ENCODE measurements at places on chromosomes 2 and 18.

DNA sequence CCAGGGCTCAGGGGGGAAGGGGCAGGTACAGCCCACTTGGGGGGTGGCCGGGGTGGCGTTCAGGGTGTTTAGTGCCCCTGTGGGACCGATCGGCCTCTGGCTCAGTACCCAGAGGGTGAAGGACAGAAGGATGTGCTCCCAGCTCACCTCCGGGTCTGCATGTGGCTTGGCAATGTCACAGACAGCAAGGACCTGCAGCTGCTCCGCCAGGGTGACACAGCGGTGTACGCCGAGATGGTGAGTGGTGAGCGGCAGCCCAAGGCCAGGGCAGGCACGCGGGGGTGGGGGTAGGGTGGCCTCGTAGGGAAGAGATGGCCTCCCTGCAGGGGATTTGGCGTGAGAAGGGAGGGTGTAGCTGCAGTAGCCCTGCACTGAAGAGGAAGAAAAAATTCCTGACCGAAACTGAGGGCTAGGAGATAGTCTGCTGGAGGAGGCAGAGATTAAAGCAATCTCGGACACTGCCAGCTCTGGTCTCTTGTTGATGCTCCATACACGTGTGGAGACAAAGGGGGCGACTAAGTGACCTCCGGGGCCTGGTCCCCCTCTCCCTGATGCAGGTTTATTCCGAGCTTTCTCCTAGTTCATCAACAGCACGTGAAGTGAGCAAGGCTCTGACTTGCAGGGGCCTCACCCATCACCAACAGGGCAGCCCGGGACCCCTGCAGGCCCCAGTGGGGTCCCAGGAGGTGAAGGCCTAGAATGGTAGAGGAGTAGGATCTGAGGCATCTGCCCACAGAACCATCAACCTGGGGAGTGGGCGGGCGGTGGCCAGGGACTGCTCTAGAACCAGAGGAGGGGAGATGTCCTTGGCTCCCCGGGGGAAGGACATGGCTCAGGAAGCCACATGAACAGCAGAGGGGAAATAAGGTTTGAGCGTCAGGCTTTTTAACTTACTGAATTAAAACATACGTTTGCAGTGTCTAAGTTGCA is 45.4 kb downstream of the FER1L5 start:
- DNase-seq = no peak

DNA sequence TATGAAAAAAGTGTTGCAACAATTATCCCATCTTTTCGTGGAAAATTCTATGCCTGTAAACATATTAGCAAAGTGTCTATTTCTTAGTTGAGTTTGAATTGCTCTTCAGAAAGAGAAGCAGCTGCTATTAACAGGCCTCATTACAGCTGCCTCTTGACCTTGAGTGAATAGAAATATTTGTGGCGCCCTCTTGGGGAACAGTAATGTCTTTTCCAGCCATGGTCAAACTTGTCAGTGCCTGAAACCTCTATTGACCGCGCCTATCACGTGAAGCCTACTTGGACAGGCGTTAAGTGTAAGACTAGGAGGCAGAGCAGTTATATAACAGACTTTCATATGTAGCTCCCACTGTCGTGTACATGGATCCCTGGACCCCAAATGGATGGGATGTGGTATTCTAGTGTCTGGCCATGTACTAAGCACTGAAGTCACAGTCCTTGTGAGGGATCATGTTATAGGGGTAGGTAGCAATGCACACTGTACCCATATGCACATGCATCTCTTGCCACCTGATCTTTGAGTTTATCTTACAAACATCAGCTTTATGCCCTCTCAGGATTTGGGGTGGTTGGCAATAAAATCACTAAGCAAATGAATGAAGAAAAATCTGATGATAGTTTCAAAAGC is 245.0 kb downstream of the PTGR3 start:
- no peak for DNase-seq

DNA sequence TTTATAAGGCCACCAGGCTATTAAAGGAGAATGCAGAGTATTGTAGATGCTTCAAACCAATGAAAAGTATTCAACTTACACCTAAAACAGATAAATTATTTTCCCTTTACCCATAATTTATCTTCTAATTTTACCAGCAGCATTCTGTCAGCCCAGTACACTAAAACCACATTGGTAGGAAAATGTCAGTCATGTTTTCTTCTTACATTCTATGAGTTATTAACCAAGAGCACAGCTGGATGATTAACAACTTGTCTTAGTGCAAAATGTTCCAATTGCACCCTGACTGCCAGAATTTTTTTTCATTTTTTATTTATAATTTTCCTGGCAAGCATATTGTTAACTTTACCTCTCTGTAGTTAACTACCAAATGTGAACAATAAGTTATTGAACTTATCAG is 79.0 kb upstream of the WDR75 start:
- no peak for DNase-seq

- no peak for DNase-seq
Observed at GRCh38 chr2:201040867-201041628, 30.4 kb downstream of the HYCC2 start.

GRCh38 chr2:124250433-124250832 is 225.3 kb downstream of the CNTNAP5 start:
- DNase-seq = no peak

DNA sequence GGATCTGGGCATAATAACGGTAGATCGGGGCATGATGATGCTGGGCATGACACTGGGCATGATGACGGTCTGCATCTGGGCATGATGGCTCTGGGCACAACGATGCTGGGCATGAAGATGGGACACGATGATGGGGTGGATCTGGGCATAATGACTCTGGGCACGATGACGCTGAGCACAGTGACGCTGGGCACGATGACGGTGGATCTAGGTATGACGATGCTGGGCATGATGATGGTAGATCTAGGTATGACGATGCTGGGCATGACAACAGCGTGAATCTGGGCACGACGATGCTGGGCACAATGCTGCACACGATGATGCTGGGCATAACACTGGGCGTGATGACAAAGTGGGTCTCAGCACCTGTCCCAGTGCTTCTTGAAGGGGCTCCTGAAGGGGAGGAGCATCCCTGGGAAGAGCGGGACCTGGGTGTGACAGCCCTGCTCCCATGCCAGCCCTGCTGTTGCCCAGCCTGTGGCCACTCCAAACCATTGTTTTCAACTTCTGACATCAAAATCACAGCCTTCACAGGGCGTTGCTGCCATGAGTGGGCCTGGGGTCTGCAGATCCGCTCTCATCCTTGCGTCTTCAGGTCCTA is 30.4 kb upstream of the ALLC start:
- DNase-seq = no peak

- no peak for DNase-seq
Observed at GRCh38 chr2:72077702-72078169, 69.9 kb downstream of the CYP26B1 start.

GRCh38 chr2:164567335-164567989 is 53.8 kb downstream of the GRB14 start:
- no peak for DNase-seq

DNA sequence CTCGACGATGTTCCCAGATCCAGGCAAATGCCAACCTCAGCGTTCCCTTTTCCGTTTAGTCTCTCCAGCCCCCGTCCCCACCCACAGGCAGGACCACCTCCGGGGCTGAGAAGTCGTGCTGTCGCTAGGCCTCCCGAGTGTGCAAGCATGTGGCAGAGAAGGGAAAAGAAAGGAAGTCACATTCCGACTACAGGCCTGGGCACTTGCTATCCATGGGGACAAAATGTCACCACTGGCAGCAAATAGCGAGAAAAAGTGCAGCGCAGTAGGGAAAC is 420 bp downstream of the PIGN start:
- no peak for DNase-seq

DNA sequence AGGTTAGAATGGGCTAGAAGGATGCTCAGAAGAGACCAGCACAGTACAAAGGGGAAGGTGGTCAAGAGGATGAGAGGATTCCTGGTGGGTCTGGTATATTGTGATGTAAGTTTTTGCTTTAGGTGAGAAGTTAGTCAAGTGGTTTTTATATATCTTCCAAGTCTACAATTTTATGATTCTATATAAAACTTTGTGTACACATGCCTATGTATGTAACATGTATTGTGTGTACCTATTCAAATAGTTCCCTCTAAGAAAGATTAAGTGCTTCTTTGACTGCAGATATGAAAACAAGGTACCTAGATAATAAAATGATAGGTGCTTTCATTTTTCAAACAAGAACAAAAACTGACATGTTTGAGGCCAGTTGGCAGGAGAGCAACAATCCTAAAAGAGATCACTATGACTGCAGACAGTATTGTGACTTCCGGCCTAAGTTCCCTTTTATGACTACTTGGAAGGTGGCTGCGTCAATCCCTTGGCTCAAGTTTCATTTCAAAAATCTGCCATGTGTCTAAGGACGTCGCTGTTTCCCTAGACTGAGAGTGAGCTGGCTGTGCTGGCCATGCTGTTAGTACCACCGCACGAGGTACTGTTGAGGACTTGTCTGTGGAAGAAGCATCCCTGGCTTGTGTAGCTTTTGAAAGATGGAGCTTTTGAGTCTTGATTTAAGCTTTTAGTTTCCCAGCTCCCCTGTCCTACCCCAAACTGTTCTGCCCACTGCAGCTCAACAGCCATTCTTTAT is 123.1 kb downstream of the PRPF40A start:
- DNase-seq = no peak

DNA sequence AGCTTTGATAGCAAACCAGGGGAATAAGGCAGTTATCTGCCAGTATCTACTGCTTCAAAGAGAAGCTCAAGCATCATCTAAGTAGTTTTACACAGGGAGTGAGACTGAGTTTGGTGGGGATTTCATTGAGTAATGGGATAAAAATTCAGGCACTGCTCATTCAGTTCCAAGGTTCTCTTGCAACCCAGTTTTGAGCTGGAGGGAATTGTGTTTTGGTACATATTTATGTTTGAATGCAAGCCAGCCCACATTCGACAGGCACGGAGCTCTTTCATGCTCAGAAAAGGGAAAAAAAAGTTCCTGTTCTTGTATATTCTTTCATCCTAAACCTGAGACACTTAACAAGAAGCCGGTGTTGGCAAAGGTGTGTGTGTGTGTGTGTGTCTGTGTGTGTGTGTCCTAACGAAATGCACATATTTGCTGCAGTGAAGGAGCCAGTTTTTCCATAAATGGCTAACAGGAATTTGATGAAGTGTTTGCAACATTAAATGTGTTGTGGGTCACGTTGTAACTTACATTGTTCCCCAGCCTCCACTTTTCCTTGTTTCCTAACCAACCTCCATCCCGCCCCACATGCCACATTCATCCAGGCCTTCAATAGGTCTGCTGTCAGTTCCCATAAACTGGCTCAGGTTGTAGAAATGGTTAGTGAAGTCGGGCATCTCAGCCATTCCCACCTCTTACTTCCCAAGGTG is 311.1 kb downstream of the TXNL1 start:
- DNase-seq = no peak

GRCh38 chr2:33909945-33910695 is 311.0 kb upstream of the FAM98A start:
- DNase-seq = no peak

DNA sequence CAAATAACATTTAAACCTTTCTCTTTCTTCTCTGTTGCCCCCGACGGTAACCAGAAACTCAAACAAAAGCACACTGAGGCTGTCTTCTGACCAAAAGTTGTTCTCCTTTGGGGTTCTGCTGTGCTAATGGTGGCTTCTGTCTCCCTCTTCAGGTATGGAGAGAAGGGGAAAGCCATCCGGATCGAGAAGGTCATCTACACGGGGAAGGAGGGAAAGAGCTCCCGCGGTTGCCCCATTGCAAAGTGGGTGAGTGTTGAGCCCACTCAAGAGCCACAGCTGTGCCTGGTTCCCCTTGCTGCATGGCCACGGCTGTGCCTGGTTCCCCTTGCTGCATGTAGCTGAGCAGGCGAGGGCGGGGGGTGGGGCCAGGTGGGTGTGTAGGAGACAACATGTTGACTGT is 67.4 kb downstream of the BOLA3 start:
- DNase-seq = no peak

DNA sequence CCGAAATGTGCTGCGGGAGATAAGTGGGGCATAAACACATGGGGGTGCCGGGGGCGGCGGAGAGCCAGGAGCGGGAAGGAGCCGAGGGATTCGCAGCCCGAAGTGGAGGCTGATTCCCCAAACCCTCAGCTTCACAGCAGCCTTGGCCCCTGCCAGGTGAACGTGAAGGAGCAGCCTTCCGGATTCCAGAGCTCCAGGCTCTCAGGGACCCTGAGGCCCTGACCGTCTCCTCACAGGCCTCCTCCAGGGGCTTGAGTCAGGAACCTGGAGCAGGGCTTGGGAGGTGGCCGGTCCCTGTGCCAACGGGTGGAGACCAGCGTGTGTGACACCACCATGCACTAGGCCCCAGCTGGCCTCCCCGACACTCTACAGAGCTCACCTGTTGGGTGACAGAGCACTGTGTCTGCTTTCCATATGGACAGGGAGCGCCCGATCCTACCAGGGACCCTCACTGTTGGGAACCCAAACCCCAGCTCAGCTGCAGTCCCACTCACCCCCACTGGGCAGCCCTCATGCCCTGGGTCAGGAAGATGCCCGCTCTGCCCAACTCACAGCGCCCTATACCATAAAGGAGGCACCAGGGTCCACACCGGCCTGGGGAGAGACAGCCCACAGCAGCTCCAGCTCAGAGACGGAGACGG is 117.6 kb upstream of the OTOS start:
- no peak for DNase-seq

- no peak for DNase-seq
Observed at GRCh38 chr2:161976917-161977316, 97.1 kb downstream of the DPP4 start.

GRCh38 chr2:64000630-64001381 is 18.4 kb downstream of the VPS54 start:
- no peak for DNase-seq

- no peak for DNase-seq
Observed at GRCh38 chr2:212929971-212930370, 221.4 kb downstream of the IKZF2 start.

- no peak for DNase-seq
Observed at GRCh38 chr18:58249712-58250111, 205.7 kb downstream of the NEDD4L start.

DNA sequence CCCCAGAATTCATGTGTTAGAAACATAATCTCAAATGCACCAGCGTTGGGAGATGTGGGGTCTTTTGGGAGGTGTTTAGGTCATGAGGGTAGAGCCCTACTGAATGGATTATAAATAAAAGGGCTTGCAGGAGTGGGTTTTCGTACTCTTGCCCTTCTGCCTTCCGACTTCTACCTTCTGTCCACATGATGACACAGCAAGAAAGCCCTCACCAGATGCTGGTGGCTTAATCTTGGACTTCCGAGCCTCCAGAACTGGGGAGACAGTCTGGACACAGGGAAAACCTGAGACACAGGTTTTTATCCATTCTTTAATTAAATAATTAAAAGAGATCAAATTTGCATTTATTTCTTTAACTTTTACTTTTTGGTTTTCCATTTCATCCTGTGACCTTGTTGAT is 87.8 kb downstream of the DIS3L2 start:
- no peak for DNase-seq

- DNase-seq = no peak
Observed at GRCh38 chr2:178700922-178701342, 106.3 kb downstream of the TTN start.

All from stimulated activated CD8-positive, alpha-beta memory T cell treated with anti-CD3 and anti-CD28 coated beads, Interleukin-15, amount 100 ng/mL, for 24 hours (primary cell).